Cardiac septum (tissue), 1 donor: ENCODE measurements at places on chromosomes 5 and 9. TPM values are rescaled to one million over a fixed set of nuclear protein-coding genes. Genes with fewer than 3 reads are reported as not detected.

- no peak for DNase-seq
Observed at GRCh38 chr5:81202655-81203054, 30.5 kb upstream of the CKMT2 start.

DNA sequence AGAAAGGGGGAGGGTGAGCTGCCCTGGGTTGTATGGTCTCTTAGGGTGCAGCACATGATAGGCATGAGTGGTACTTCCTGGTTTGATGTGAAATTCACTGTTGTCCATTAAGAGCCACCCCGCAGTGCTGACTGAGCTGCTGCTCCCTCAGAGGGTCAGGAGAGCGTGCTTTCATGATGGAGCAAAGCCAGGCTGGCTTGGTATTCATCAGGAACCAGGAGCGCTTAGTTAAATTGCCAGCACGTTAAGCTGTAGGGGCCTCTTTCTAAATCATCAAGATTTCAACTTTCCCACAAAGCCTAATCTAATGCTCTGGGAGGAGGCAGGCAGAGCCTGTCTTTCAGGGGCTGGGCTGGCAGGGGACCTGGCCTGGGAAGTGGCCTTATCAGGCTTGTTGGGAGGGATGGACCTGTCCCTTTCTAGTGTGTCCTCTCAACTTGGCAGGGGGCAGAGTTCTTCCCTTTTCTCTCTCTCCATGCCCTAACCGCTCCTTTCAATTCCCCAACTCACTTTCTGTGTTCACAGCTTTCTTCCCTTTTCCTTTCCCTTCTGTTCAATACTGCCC lies 7.9 kb downstream of the CYSTM1 start:
- DNase-seq: no peak

DNA sequence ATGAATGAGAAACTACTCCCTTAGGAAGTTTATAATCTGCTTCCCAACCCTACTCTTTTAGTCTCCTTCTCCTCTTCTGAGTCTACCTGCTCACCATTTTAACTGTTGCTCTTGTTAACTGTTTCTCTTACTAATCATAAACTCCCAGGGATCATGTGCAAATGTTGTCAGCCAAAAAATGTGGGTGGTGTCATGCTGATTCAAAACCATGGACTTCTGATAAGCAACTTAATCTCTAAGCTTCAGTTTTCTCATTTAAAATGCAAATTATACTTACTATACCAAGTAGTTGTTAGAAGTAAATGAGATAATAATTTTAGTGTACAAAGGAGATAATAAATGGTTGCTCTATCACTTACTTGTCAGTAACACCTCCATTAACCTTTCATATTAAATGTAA lies 45.9 kb upstream of the TLX3 start:
- DNase-seq: no peak

- DNase-seq: no peak
Observed at GRCh38 chr9:114806526-114806900, 674 bp upstream of the TNFSF15 start.

GRCh38 chr5:102999191-102999590 lies 120.7 kb downstream of the GIN1 start:
- DNase-seq: no peak

Gene CARTPT
- total RNA-seq: not detected

Gene PCDHA4
- total RNA-seq: 0.05 TPM

Gene SOHLH1
- not detected for total RNA-seq
